Fibroblast of upper back skin (primary cell): ENCODE measurements at places on chromosomes 2 and 18.
A peak's percentile ranks its signal among the peaks of the same experiment; 100 is the strongest.

DNA sequence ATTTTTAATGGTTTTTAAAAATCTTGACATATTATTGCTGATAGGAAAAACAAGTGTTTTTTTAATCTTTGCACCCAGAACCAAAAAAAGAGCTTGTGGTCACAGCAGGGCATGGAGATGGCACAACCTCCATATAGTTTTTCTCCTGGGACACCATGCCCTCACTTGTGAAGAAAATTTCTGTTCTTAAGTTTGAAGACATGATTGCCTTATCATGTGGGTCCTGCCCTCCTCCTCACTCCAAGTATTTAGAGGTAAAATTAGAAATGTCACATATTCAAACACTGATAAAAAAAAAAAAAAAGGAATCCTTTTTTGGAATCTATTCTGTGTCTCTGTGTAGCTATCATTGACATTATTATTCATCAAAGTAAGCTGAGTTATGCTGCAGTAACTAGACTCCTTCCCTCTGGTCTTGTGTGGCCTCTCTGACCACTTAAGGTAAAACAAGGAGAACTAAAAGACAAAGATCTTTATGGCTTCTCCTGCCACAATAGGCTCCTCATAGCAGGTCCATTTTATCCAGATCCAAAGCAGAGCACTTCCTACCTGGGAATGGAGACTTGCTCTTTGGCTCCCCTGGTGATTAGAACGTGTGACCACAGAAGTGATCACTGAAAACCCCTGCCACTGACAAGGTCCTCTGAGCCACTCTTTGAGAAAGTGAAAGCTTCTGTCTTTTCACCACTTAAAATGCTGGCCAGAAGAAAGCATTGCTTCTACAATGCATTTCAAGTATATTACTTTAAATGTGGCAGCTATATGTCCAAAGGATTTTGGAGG, 19.8 kb downstream of the ADD2 start:
- DNase-seq = no peak

GRCh38 chr2:121794233-121794632, 38.8 kb downstream of the TSN start:
- DNase-seq = no peak

DNA sequence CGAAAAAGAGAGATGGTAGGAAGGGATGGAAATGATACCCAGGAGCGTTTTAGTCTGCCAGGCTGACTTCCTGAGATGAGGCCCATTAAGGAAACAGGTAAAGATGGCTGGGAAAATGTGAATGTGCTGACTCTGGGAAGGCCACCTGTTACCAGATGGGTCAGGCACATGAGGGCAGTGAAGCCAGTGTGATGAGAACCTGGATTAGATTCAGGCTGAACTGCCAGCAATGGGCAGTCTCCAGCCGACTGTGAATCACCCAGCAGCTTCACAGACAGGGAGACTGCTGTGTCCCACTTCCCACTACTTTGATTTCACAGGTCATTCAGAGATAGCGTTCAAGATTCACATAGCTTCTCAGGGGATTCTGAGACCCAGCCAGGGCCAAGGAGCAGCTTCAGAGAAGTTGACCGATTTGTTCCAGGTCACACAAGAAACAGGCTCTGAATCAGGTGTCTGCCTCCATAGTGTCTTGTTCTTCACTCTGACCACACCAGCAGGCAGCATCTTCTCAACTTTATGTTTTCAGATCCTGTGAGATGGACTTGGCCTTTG, 26.4 kb downstream of the CAPN13 start:
- no peak for DNase-seq

GRCh38 chr18:69328086-69328485, 72.6 kb upstream of the DOK6 start:
- DNase-seq = no peak

DNA sequence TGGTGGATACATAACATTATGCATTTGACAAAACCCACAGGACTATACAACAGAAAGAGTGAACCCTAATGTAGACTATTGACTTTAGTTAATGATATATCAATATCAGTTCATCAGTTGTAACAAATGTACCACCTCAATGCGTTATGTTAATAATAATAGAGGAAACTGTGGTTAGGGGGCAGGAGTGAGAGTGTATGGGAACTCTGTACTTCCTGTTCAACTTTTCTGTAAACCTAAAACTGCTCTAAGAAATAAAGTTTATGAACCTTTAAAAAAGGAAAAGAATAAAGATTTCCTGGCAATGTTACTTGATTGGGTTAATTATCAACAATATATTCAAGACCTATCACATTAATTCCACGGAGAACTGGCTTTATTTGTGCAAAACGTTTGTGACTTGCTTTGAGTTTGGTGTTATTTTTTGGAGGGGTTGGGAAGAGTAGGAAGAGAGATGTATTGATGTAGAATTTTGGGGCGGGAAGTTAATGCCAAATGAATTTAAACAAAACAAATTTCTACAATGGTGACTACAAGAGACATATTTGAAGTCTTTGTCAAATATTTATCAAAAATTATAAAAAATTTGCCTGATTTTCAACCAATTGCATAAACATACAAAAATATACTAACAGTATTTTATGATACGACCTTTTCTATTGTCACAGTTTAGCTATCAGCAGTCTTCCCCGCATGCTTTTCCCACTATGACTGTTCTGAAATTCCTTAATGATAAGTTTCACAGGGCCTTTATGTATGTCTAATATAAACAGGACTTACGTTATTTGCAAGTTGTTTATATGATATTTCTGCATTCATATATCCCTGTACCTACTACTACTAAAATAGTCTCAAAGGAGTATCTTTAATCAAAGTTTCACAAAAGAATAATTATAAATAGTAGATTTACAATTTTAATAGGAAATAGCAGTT, 2.1 kb upstream of the RTN4 start:
- DNase-seq = no peak

DNA sequence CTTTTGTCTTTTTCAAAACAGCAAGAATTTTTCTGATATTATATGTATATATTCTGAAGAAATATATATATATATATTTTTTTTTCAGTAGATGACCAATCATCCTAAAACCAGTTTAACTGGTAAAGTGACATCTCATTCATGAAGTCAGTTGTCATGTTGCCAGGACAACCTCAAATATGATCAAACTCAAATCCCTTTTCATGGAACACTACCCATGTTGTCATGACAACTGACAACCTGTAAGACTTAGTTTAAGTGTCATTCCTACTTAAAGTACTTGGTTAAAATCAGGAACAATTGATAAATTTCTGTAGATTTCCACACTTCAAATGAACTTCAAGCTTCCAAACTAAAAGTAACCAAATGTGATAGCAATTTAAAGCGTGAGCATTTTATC, 101.8 kb upstream of the ERBB4 start:
- no peak for DNase-seq

- DNase-seq = peak; percentile 35
These were observed 20.3 kb downstream of the ANKRD30B start for GRCh38 chr18:14768241-14768640.

DNA sequence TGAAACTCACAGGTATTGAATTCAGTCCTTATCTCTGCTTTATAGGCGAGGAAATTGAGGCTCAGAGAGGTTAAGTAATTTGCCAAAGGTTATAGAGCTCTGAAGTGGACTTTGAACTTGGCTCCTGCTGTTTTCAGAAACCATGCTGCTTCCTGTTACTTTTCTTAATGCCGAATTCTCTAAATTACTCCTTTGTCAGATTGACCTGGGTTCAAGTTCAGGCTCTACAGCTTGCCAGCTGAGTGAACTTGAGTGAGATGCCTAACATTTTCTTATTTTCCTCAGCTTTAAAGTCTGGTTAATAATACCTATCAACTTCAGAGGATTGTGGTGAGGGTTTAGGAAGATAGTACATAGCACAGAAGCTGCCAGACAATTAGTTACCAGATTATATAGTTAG, 3.4 kb downstream of the ASAP2 start:
- no peak for DNase-seq

GRCh38 chr2:53104263-53104662, 663.3 kb upstream of the CHAC2 start:
- peak; percentile 77 for DNase-seq

- peak; percentile 8 for DNase-seq
These were observed 110.5 kb downstream of the TSN start for GRCh38 chr2:121865914-121866313.

DNA sequence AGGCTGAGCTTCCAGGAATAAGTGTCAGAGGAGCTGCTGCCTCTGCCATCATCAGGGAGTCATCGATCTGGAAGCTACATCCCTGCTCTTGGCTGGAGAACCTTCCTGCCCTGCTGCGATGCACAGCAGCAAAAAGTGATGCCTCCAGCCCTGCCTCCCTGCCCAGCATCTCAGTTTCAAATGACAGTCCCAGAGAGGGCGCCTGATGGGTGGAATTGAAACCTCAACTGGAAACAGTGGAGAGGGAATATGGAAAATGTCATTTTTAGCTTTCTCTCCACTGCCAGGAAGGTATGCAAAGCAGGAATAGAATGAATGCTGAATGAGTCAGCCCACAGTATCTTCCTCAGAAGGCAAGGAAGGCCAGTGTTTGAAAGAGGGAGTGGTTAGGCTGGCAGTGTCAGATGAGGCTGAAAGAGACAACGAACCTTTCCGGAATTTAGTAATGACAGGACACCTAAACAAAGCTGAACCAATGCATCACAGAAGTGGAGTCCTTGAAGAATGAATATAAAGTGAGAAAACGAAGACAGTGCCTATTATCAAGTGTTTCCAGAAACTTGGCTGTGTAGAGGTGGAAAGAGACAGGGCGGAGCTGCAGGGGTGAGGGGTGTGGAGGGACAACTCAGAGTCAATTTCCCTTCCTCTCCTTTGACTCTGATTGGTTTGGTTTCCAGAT, 153.9 kb upstream of the NDUFV2 start:
- peak; percentile 98 for DNase-seq

- DNase-seq = peak; percentile 97
These were observed 71.0 kb upstream of the CYP1B1 start for GRCh38 chr2:38146907-38147307.

GRCh38 chr2:204869132-204869823, 324.0 kb downstream of the PARD3B start:
- peak; percentile 64 for DNase-seq

- peak; percentile 14 for DNase-seq
These were observed 84.0 kb downstream of the LIPG start for GRCh38 chr18:49645841-49646351.

GRCh38 chr2:218859988-218860831, 605 bp downstream of the WNT6 start:
- no peak for DNase-seq

DNA sequence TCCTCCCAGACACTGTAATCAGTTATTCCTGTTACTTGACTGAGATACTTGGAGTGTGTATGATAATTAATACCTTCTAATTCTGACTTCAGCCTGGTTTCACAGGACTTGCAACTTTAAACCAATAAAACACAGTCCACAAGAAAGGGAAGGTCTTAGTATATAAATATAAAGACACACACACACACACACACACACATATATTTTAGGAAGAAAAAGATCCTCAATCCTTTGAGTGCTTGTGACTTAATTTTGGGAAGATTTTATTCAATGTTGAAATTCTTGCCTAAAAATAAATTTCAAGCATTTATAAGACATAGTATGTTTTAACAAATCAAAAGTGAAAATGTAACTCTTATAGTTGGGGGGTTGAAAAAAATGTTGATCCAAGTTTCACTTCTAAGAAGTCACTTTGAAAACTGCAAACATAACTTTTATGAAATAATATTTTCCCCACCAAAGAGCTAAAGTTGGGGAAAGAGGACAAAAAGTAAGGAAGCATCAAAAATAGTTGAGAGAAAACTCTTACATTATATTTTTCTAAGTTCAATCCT, 824 bp upstream of the VPS54 start:
- DNase-seq = no peak

DNA sequence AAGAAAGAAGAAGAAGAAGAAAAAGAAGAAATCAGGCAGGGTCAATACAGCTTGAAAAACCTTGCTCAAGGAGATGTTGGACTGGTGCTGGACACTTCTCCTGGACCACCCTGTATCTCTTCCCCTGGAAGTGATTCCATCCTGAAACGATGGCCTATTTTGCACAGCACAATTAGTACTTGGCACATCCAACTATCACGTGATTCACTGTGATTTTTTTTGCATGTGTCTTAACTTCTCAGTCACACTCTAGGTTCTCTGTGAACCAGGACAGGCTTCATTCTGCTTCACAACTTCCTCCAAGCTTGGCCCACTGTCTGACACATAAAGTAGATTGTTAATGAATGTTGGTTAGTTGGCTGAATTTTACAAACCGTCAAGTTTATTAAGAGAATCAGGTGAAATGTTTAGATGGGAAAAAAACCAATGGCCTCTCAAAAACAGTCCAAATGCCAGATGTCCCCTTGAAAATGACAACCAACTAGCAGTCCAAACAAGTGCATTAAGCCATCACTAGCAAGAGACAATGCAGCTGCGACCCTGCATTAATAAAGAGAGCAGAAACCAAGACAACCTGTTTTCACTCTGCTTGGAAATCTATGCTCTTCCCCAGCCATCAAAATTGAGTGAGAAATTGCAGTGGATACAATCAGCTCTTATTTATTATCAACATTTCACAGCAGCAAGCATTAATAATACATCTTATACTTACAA, 300.0 kb upstream of the CHAC2 start:
- DNase-seq = no peak

DNA sequence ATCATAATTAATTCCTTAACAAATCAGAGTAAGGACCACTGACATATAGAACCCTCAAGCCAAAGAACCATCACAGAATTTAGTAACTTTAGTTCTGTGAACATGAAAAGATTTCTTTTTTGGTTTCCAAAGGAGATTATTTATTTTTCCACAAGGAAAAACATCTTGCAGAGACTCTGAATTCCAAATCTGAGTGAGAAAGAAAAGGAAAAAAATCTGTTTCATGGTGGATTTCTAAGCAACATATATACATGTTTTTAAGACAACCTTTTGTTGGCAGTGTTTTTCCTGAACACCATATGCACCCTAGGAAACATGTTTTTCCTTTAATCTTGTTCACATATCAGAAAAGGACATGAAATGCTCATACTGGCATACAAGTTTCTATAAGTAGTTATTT, 149.8 kb downstream of the AGPS start:
- no peak for DNase-seq

GRCh38 chr18:74283646-74284045, 8.1 kb downstream of the CYB5A start:
- DNase-seq = no peak

DNA sequence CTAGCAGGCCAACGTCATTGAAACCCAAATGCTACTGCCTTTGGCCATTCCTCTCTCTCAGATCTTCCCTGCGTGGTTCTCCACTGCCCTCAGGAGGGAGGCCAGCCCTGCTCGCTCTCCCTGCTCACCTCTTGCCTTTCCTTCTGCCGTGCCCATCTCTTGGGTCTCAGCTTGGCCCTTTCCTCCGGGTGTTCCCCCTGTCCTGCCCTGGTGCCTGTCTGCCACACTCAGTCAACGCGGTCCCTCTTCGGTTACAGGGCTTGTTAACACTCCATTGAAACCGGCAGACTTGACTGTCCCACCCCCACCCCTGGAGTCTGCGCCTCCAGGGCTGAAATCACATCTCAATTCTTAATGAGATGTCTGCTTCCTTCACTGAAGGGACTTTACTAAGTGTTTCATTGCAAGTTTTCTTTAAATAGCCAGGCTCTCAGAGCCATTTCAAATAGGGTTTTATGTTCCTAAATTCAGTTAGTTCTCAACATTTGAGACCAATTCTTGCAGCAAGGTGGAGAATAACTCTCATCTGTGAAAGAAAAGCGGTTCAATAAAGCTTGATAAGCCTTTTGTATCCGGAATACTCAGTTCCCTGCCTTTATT, 237.6 kb downstream of the DYSF start:
- no peak for DNase-seq
